ENCODE measurements at places on chromosomes 12 and 14.

DNA sequence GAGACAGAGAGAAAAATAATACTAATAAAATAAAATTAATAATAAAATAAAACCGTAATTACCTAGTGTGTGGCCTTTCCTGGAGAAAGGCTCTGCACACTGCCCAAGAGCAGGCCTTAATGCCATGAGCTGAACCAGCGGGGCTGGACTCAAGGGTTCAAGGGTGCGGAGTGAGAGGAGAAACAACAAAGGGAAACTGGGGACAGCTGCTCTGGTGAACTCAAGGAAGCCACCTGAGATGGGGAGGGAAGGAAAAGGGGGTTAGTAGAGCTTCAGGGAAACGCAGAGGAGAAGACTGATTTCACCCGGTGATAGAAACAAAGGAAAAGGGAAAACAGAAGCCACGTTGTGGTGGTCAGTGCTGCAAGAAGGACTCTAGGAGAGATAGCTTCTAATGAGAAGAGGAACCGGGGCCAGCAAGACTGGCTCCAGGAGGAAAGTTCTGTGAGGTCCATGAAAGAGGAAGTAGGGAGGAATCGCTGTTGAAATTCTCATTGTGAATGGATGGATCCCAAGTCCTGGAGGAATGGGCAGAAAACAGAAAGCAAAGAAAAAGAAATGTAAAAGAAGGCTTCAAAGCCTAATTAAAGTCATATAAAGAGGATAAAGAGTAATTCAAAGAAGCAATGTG, 48.3 kb upstream of the BCL2L14 start:
- no peak for DNase-seq

- DNase-seq = no peak
Observed at GRCh38 chr12:78622529-78623195, 241.9 kb upstream of the SYT1 start.

DNA sequence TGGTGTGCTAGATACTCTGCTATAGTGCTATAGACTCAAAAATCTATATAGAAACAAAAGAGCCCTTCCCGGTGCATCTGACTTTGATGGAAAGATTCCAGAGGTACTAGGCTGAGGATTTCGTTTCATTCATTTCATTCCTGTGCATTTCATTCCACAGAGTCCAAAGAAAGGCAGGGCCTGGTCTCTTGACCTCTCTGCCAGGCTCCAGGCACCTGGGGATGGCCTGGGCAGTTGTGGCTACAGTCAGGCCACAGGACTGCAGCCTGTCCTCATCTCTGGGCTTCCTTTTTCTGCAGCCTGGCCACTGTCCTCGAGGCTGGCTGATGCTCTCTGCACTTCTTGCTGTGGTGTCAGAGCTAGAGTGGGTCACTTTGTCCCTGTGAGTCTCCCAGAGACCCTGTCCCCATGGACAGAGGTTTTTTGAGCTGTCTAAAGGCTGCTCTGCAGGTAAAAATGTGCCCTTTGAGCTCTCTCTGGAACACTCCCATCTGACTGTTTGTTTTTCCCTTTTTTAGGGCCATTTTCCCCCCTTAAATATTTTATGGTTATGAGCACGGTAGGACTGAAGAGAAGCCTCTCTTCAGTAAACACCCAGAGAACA, 3.2 kb upstream of the VDR start:
- DNase-seq = no peak

DNA sequence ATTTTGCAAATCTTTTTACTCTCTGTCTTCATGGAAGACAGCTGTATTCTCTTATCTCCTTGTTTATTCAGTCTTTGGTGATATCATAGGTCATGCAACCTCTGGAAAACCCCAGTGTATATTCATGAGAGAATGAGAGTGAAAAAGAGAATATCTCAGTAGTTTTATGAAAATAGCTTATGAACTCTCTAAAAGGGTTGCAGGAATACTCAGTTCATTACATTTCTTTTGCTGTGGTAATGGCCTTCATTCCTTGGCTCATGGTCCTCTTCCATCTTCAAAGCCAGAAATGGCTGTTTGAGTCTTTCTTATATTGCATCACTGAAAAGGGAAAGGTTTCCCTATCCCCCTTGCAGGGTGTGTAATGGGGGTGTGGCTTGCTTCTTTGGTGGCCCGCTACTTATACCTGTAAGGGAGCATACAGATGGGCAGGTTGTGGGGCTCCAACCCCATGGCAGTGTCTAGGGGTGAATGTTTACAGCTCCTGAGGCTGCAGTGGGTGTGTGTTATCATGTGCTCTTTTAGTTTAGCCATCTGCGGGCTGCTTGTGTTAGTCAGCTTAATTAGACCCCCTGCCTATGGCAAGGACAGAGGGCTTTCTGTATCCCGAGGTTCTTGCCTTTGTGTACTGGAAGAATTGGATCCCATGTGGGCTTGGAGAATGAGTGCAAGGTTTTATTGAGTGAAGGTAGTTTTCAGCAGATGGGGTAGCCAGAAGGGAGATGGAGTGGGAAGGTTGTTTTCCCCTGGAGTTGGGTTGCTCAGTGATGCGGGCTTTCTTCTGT, 150.2 kb downstream of the CCDC91 start:
- DNase-seq = no peak

DNA sequence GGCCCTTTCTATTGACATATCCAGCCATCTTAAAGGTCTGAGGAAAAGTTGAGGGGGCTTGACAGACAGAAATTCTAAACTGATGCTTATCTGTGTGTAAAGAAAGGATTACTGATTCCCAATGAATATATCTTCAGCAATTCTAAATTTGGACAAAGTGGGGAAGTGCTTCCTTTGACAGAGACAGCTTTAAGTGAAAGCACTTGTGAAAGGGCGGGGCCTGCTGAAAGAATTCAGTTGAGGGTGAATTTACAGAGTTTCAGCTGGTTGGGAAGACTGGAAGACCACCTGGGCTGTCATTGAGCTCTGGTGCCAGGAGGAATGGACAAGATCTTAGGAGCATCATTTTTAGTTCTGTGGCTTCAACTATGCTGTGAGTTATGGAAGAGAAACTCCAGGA, 412.5 kb upstream of the OR4E1 start:
- DNase-seq = no peak

GRCh38 chr12:48960834-48961233, 3.5 kb upstream of the ARF3 start:
- DNase-seq = no peak

- no peak for DNase-seq
Observed at GRCh38 chr12:23671881-23672280, 277.6 kb downstream of the SOX5 start.

- no peak for DNase-seq
Observed at GRCh38 chr14:42428996-42429395, 822.3 kb downstream of the LRFN5 start.

- DNase-seq = no peak
Observed at GRCh38 chr12:114835031-114835430, 151.1 kb upstream of the TBX3 start.

GRCh38 chr14:70651522-70651921, 9.8 kb downstream of the TTC9 start:
- no peak for DNase-seq

GRCh38 chr12:53677800-53678148, 1.9 kb upstream of the ATP5MC2 start:
- peak; percentile 65 for DNase-seq

DNA sequence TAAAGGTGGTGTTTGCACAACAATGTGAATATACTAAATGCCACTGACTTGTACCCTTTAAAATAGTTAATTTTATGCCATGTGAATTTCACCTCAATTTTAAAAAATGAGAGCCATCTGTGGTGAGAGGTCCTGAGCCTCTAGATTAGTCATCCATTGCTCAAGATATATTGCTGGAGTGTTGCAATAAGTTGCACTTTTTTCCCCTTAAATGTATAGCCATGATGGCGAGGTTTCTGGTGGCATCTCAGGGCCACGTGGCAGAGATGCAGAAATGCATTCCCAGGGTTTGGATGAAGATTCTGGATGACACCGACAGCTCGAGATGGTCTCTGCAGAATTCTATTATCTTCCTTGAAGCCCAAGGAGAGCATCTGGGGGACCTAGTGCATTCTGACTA, 153.7 kb downstream of the AACS start:
- no peak for DNase-seq

DNA sequence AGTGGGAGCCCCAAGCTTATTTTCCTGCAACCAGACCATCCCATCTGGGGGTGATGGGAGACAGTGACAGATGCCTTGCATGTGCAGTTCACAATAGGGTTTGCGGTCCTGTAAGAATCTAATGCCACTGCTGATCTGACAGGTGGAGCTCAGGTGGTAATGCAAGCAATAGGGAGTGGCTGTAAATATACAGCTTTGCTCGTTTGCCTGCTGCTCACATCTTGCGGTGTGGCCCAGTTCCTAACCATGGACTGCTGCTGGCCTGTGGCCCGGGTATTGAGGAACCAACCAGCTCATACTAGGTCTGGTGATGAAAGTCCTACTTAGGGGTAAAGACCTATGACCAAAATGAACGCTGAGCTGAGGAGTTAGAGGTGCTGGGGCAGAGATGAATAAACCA, 36.1 kb upstream of the CCDC88C start:
- no peak for DNase-seq

GRCh38 chr14:30507209-30507608, 51.7 kb upstream of the G2E3 start:
- DNase-seq = no peak

DNA sequence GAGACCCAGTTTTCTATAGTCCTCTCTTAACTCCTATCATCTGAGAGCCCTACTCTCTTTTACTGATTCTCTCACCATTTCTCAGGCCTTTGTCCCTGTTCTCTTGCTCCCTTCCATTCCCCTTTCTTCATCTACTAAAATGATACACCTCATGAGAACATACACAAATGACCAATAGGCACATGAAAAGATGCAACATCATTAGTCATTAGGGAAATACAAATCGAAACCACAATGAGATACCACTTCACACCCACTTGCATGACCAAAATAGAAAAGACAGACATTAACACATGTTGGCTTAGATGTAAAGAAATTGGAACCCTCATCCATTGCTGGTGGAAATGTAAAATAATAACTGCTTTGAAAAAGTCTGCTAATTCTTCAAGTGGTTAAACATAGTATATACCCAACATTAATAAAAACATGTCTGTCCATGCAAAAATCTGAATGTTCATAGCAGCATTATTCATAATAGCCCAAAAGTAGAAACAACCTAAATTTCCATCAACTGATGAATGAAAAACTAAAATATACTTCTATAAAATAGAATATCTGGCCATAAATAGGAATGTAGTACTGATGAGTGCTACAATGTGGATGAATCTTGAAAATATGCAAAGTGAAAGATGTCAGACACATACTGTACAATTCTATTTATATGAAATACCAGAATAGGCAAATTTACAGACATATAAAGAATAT, 66.0 kb downstream of the DENND5B start:
- DNase-seq = no peak

GRCh38 chr12:53978477-53979356, 4.0 kb upstream of the HOTAIR start:
- DNase-seq = no peak

DNA sequence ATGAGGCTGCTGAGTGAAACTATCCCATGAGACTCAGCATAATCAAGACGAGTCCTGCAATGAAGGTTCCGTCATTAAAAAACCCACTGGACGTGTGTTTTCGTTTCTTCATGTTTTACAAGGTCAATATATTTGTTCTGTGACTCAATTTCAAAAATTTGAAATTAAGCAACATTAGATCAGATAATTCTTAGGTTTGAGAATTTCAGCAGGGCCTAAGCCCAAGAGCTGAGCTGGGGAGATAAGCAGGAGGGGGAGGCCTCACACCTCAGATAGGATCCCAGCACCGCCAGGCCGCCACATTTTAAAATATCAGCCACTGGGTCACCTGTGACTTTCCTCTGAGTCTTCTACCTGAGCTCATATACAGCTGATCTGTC, 13.3 kb downstream of the STX2 start:
- no peak for DNase-seq

DNA sequence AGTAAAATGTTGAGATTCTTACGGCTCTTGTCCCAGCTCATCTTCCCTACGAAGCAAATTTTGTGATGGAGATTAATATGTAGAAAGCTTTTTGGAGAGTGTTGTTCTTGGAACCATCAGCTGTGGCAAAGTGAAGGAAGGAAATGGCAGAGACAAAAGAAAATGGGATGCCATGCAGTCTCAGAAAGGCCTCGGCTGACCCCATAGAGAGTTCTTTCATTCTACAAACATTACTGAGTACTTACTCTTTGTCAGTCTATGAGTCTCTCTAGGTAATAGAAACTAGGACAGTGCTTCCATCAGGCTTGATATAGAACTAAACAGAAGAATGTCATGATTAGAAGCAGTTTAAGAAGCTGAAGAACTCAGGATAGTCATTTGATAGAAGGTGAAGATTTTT, 134.1 kb downstream of the PLEKHA5 start:
- DNase-seq = no peak
